Stimulated activated CD4-positive, alpha-beta T cell treated with anti-CD3 and anti-CD28 coated beads, Interleukin-2, amount 100 ng/mL, for 24 hours (primary cell): ENCODE measurements at places on chromosomes 16 and 17.
A peak's percentile ranks its signal among the peaks of the same experiment; 100 is the strongest.

DNA sequence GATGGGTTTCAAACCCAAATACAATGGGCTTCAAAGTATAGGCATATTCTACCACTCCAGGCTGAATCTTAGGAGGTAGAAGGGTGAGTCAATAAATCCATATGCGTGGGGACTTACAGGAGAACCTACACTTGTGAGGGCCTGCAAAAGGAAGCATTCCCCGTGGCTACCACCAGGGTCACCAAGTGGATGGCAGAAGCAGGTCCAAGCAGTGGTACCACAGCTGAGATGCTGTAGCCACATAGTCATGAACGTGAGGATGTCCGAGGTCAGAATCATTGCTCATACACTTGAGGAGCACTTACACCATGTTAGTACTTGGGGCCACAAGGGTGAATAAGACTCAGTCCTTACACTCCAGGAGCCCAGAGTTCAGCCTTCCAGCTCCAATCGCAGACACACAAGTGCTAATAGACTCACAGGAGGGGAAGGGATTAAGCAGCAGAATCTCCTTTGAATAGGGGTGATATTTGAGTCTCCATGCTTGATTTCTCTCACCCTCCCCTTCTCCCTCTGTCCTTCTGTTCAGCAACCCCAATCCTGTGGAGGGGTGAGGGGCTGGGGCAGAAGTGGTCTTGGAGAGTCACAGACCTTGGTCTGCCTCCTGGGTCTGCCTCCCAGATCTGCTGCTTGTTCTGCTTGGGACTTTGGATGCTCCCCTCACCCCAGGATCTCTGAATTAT is 42.5 kb upstream of the ASIC2 start:
- no peak for DNase-seq

- DNase-seq = no peak
These were observed 31.4 kb upstream of the RPTOR start for GRCh38 chr17:80513201-80513600.

DNA sequence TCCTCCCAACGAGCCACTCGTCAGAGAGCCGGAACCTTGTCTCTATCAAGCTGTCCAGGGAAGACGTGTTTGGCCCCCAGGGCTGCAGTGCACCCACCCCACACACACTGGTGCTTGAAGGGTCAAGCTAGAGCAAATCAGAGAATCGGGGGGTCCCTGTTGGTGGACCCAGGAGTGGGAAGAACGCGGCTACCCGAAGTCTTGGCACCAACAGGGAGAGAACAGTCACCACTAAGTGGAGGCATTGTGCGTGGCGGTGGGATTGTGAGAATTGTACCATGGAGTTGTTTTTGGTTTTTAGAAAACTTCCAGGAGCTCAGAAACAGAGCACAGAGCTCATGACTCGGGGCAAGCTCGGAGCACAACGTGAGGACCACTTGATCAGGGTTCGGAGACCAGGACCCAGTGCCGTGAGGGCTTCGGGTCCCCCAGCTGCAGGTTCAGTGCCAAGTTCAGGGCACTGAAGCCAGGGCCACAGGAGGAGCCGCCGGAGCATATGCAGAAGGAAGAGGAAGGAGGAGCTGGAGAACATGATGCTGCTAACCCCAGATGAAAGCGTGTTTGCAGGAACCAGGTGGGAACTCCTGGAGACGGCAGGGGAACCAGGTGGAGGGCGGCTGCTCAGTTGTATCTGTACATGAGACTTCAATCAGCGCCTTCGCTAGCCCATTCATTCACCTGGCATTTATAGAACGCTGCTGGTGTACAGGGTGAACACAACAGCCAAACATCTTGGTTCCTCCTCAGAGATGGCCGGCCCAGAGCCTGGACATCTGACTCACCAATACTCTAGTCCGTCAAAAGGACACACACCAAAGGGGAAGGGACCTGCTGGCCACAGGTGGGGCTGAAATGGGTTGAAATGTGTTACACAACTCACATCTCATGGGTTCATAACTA is 42.8 kb downstream of the METRNL start:
- no peak for DNase-seq

GRCh38 chr16:76007645-76008044 is 269.6 kb upstream of the CNTNAP4 start:
- no peak for DNase-seq

DNA sequence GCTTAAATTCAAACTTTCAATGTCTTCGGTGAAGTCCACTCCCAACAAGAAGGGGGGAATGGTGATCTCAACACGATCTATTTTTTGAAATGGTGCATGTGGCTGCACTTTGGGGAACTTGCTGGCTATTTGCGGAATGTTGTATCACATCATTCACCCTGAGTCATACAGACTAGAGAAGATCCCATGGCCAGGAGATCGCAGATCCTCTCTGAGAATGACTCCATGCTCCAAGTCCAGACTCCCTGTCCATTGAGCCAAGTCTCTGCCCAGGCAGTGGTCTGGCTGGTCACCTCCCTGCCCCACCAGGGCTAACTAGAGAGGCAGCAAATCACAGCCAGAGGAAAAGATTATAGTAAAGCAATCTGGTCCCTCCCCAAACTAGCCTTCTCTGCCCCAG is 120.6 kb downstream of the XYLT1 start:
- no peak for DNase-seq

GRCh38 chr17:77830816-77831473 is 127.6 kb upstream of the TNRC6C start:
- no peak for DNase-seq

GRCh38 chr17:82497483-82498405 is 21.8 kb upstream of the FOXK2 start:
- peak; percentile 51 for DNase-seq

GRCh38 chr17:40909351-40909750 is 24.3 kb upstream of the KRT20 start:
- peak; percentile 71 for DNase-seq

GRCh38 chr16:62738666-62739460 is 702.6 kb upstream of the CDH8 start:
- no peak for DNase-seq

DNA sequence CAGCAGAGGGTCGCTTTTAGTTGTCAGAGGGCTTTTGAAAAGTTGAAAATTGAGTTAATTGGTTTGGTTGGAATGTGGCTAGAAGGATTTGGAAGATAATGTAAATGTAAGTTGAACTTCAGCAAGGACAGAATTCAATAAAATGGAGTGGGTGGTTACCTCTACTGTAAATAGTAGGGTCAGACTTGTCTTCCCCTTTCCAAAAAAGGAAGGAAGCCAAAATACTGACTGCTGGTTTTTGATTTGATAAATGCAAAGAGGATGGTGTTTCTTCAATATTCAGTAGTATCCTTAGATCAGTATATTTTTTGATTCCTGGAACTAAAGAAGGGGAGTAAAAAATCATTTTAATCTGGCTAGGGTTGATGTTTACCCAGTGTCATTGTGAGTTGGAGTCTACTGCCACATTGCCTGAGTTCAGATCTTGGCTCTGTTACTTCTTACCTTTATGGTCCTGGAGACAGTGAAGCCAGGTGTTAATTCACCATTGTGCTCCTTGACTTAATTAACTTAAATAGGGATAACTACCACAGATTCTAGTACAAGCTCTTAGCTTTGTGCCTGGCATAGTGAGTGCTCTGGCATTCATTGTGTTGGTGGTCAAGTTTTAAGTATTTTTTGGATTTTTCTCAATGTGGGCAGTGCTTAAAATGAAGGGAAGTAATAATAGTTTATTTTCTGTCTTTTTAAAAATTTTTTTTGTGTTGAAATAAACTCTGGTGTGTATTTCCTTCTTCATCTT is 4.4 kb downstream of the HAPSTR1 start:
- DNase-seq = no peak

- peak; percentile 78 for DNase-seq
These were observed 8.5 kb downstream of the CCL18 start for GRCh38 chr17:36072431-36073121.

DNA sequence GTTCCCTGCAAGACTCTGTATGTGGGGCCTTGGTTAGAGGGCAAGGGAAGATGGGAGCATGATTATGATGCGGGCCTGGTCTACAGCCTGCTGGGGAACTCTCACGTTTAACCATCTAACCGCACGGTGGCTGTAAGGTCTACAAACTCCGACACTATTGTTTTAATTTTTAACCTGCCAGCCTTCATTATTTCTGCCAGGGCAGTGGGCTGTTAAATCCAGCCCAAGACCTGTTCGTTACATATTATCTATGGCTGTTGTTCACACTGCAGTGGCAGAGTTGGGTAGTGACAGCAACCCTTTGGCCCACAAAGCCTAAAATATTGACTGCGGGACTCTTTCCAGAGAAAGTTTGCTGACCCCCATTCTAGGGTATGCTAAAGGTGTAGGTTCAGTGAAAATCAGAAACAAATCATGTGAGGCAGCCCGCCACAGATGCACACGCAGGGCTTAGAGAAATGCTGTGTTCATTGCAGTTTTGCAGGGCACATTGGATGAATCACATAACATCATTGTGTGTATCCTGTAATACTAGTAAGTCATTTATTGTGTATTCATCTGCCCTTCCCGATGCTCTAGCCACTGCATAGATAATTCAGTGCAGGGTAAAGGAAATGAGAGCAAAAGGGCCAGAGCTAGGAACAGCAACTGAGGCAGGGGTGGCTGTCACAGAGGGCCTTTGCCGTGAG is 14.3 kb downstream of the SNX29 start:
- no peak for DNase-seq

GRCh38 chr16:51666074-51666473 is 515.0 kb upstream of the SALL1 start:
- DNase-seq = no peak

GRCh38 chr16:89101303-89102040 is 7.8 kb downstream of the ACSF3 start:
- no peak for DNase-seq

GRCh38 chr17:3765981-3766380 is 35.0 kb downstream of the ITGAE start:
- no peak for DNase-seq

DNA sequence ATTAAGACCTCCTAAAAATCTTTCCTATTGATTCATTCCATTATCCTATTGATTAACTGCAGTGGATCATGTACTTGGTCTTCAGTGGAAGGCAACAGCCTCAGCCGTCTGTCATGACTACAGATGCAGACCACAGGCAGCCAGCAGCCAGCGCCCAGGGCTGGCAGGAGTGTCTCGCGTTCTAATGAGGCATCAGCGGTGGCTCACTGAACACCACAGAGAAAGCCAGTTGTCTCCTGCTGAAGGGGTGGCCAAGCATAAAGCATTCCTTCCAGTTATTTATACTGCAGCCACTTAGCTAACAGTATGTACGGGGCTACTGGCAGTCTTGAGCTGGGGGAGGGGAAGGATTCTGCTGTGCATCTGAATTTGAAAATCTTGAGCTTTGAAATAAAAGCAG is 214.3 kb downstream of the IRX3 start:
- DNase-seq = no peak

DNA sequence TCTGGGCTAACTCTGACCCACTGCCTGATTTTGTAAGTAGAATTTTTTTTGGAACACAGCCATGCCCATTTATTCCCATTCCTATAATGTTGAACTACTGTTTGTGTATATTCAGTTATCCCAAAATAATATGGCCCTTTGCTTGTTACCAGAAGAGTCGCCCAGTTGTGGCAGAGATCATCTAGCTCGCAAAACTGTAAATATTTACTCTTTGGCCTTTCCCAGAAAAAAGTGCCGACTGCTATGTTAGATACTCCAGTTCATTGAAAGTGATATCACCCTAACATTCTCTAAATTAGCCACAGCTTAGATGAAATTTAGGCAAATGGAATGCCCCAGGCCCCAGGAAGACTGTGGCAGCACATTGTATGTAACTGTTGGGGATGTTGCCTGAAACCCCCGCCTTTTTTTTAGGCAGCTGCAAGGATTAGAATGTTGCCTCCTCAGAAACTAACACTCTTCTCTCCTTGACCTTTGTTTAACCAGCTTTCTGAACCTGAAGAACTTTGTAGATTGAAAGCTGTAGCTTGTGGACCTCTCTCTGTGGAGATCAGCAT is 19.1 kb downstream of the WWOX start:
- no peak for DNase-seq

DNA sequence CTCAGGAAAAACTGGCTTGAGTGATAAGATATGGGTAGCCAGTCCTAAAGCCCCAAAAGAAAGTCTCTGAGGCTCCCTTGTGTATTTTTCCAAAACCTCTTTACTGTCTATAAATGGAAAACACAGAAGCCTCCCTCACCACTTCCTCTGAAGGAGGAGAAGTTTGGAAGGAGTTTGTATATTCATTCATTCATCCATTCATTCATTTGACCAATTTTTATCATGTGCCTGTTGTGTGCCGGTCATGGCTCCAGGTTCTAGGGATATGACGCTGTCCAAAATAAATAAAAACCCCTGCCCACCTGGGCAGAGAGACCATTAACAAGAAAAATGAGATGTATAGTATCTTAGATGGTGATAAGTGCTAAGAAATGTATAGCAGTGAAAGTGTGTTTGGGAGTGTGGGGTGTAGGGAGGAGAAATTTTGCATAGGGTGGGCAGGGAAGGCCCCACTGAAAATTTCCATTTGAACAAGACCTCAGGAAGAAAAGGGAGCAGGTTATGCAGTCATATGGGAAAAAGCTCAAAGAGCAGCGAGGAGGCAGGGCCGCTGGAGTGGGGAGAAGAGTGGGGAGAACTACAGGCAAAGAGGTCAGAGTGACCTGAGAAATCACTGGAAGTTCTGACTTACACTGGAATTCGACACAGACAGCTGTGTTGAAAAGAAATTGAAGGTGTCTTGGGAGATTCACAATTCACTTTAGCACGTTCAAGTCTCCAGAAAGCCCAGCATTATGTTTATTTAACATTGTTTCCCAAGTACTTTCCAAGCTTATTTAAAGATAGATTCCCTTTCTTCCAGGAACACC is 6.1 kb upstream of the WIPI1 start:
- DNase-seq = no peak

DNA sequence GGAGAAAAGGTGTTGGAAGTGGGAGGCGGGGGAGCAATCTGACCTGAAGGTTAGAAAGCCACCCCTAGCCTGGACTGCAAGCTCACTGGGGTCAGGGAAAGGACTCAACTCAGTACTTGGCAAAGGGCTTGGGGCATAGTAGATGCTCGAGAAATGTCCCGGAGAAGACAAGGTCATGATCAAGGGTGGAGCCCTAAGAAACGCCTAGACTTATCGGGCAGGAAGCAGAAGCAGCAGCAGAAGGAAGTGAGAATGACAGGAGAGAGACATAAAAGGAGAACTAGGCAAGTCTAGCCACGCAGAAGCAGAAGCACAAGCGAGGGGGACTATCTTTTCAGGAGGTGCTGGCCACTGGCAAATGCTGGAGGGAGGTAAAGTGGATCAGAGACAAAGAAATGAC is 10.2 kb downstream of the COTL1 start:
- no peak for DNase-seq

GRCh38 chr16:3012828-3013420 is at the start of gene CLDN9:
TSS of gene CLDN9 (plus strand) at chr16:3012923. CDS start at chr16:3013363, 440 bp downstream.
- DNase-seq = no peak

GRCh38 chr17:7497228-7497627 is 13.1 kb downstream of the POLR2A start:
- DNase-seq = no peak

GRCh38 chr17:58643147-58643546 is 48.7 kb downstream of the TEX14 start:
- no peak for DNase-seq

GRCh38 chr17:48453447-48453846 is 23.4 kb upstream of the SKAP1 start:
- no peak for DNase-seq
